ENCODE measurements at places on chromosomes 7 and 10.
A peak's percentile ranks its signal among the peaks of the same experiment; 100 is the strongest.

GRCh38 chr10:4647109-4647785, 178.8 kb upstream of the AKR1E2 start:
- DNase-seq = no peak

GRCh38 chr10:72098836-72099599, 10.7 kb upstream of the SPOCK2 start:
- DNase-seq = no peak

GRCh38 chr7:116030651-116031276, at the start of gene TFEC:
TFEC (minus strand) TSS chr7:116030763; CDS start chr7:115984441, 46,322 bp downstream.
- DNase-seq = no peak

DNA sequence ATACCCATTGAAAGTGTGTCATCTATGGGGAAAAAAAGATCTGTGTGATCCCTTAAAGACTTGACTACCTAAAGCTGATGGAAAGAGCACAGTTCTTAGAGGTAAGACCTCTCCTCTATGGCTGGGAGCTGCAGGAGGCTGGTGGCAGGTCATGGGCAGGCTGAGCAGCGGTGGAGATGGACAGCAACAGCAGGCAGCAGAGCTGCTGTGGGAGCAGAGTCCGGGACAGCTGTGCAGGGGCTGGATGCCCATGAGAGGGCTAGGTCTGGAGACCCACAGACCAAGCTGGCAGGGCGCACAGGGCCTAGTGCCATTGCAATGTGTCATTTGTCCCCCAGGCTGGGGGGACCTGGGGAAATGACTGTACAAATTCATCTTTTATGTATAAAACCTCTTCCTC, 13.4 kb upstream of the EPHA1 start:
- no peak for DNase-seq

- DNase-seq = no peak
Measured at GRCh38 chr7:66558660-66559465, 69.8 kb upstream of the KCTD7 start.

DNA sequence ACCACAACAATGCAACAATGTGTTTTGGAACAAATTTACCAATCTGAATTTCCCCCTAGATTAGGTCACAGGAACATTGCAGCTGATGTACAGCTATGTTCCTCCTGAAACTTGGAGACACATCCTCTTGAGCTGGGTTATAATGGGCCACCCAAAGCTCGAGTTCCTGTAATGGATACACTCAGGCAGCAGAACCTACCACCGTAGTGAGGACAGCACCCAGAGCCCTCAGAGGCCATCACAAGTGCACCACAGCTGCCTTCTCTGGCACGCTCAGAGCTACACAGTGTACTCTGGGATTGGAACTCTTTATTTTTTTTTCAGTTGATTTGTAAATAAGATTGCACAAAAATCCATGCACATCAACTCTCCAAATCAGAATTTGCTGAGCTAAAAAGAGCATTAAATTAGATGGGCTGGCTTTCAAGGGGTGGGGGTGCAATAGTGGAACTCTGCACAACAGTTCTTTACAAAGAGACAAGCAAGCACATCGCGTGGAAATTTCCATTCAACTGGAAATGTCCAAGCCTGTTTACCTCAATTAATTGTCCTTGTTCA, 56.7 kb downstream of the EGFR start:
- DNase-seq = no peak

GRCh38 chr7:152081088-152081487, 55.6 kb downstream of the GALNT11 start:
- DNase-seq = no peak

- no peak for DNase-seq
Measured at GRCh38 chr10:44383749-44384600, 922 bp downstream of the CXCL12 start.

DNA sequence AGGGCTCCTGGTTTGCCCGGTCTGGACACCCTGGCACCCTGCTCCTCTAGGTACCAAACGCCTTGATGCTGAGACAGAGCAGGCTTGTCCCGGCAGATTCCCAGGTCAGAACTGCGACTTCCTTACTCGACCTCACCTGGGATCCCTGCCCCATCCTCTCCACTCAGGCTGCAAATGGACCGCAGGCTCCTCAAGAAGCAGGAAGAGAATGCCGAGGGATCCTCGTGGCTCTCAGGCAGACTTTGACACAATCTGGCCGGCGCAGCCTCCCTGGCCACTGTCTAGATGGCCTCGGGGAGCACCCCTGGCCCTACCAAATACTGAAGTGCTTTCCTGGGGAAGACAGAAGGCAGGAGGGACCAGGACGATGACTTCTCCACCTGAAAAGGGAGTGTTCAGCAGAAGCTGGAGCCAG, 421 bp upstream of the NODAL start:
- no peak for DNase-seq

DNA sequence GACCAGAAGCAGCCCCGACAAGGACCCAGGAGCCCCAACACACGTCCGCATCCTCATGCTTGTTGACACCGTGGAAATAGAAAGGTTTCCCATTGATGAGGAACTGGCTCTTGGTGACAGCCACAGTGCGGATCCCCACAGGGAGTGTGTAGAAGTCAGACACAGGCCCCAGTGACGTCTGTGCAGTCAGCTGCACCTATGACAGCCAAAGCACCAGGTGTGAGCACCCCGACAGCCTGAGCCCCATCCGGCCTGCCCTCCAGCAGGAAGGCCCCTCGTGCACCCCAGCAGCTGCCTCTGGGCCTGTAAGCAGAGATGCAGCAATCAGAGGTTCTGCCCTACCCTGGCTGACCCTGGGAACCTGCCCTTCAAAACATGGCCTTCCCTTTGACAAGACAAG, 7.1 kb downstream of the GUSB start:
- DNase-seq = no peak

GRCh38 chr7:151172273-151173141, 5.0 kb upstream of the GBX1 start:
- peak; percentile 92 for DNase-seq

GRCh38 chr7:40402661-40403060, 267.9 kb downstream of the SUGCT start:
- DNase-seq = no peak

DNA sequence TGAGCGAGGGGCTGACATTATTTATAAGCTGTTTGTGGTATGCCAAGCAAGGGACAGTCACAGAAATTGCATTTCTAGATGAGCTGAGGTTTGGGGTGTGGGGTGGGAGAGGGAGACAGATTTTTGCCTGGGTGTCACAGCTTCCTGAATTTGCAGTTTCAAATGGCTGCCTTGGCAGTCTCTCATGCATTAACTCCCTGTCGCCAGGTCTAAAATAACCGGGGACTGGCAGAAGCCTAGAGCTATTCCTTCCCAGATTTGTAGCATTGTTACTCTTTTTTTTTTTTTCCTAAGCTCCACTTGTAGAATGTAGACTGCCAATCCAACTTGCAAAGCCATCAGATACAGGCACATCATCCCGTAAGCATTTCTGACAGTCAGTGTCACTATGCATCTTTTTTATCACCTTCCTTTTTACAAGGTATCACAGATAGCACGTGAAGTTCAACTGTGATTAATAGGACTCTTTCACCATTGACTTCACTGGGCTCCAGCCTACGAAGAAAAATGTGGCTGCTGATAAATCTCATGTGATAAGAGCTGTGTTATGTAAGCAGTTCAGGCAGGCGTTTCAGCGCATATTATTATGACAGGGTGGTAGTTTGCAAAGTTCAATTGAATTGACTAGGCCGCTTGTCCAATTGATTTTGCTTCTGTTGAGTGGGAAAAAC, 130.7 kb upstream of the CELF2 start:
- no peak for DNase-seq

DNA sequence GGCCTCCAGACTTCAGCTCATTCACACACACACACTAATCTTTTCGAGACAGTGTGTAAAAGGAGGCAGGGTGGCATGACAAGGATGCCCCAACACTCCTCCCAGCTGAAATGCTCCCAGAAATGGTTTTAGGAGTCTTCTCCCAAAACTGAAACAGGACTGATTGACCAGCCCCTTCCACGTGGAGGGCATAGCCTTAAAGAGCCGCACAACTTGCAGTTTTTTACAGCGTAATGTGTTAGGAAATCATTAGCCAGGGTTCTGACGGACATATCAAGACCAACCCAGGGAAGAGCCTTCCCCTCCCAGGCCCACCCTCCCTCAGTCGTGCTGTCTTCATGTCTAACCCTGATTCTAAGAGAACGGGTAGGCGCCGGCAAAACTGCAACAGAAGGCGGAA, 224.6 kb downstream of the TNS3 start:
- DNase-seq = no peak

- no peak for DNase-seq
Measured at GRCh38 chr10:43166207-43166879, 28.1 kb downstream of the CSGALNACT2 start.

DNA sequence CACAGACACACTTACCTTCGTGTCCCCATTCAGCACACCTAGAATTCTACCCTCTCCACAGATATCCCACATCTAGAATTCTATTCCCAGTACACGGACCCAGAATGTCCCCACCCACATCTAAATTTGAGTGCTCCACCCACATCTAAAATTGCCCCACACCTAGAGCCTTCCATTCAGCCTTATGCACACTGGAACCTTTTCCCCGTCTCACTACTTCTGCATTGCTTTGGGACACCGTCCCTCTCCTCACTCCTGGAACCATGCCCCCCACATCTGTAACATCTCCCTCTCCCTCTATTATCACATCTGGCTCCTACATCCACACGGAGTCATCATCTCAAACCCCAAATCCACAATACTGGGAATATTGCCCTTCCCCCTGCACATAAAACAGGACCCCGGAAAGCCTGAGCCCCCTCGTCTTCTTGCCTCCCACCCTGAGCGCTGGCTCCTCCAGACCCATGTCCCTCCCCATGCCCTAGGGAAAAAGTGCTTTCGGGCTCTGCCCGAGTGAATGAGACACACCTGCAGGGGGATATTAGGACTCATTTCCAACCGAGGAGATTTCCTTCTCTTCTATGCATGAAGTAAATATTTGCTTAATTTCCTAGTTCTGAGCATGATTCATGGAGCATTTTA, 125.8 kb upstream of the UNC5B start:
- peak; percentile 5 for DNase-seq

DNA sequence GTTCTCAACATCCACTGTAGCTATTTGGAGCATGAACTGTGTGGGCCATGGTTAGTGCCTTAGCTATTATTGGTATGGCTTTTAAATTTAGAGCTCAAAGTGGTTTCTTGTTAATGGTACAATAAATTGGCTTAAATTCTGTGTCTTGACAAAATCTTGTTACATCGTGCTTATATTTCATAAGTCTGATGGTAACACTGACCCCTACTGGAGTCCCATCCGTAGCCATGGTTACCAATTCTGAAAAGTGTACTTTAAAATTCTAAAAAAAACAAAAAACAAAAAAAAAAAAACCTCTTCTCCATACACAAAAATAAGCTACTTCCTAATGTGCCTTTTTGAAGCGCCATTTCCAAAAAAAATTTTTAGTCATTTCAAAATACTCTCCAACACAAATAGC, 6.4 kb upstream of the RPP30 start:
- DNase-seq = no peak

GRCh38 chr10:123415523-123415922, 250.6 kb upstream of the GPR26 start:
- DNase-seq = no peak

- DNase-seq = peak; percentile 5
Measured at GRCh38 chr10:42969909-42970308, 107.0 kb upstream of the RET start.

- no peak for DNase-seq
Measured at GRCh38 chr10:110634527-110635209, 9.5 kb upstream of the RBM20 start.

DNA sequence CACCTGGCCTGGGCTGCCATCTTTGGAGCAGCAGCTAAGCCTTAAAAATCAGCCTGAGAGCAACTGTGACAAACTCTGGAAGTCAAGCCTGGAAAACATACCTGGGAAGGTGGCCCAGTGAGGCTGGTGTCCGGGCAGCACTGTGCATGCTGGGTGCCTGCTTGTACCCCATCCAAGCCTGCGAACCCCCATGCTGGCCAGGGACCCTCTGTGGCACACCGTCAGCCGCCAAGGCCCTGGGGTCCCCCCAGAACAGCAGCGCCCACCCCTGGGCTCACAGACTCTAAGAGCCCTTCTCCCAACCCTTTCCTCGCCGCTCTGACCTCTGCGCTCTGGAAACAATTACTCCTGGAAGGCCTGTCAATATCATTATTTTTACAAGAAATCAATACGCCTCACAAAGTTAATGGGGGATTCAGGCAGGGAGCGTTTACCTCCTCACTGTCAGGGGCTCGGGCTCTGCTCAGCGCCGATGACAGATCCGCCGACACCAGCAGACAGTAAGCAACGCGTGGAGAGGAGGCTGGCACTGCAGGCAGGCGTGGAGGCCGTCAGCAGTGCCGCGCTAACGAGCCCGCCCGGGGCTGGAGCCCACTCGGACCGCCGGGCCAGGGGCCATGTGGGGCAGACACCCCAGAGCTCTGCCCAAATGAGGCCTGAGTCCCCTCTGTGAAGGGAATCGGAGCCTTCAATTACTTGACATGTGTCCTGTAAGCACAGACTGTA, 54.4 kb downstream of the EBF3 start:
- no peak for DNase-seq

DNA sequence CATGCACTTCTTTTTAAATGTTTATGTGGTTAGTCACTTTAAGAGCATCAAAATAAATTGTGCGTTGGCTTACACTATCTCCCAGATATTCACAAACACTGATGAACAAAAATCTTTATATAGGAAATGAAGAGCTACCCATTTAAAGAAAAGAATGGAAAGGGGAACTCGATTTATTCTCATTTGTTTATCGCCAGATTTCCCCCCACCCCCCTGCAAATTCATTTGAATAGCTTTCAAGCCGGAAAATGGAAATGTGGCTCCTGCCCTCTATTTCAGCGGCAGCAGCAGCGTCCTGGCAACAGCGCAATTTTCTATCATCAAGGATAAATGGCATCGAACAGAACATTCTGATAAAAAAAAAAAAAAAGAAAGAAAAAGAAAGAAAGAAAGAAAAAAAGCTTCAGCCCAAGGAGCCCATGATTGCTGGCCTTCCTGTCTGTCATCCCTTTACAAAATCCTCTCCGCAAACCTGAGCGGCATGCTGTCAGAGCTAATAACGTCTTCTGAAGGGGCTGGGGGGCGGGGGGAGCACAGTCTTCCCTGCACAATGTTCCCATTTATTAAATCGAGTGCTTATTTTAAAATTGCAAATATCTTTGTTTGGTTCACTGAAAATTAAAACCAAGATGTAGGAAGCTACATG, 13.7 kb upstream of the DLX6 start:
- no peak for DNase-seq

- DNase-seq = no peak
Measured at GRCh38 chr7:149791-150636, 42.4 kb upstream of the FAM20C start.

DNA sequence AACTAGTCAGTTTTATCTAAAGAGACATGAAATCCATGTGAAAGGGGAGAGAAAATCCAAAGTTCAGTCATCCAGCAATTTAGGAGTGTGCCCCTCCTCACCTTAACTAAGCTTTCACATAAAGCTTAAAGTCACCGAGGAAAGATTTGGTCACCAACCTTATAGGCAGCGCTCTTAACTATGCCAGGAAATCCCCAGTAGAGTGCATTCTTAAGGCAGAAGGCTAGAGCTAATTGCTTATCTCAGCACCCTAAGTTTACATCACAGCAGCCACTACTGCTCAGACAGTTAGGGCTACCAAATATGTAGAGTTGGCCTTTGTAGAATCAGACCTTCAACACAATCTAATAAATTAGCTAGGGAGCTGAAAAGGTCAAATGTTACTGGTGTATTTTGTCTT, 47.9 kb downstream of the MTPN start:
- DNase-seq = no peak

- DNase-seq = no peak
Measured at GRCh38 chr7:108629651-108630400, 60.2 kb downstream of the DNAJB9 start.

GRCh38 chr10:93703066-93703465, 674 bp upstream of the FRA10AC1 start:
- no peak for DNase-seq

- no peak for DNase-seq
Measured at GRCh38 chr7:23523486-23524075, 8.2 kb downstream of the TRA2A start.

Measured in GM10248 (cell line).